ENCODE measurements at places on chromosomes 1 and 21.

GRCh38 chr1:150567341-150567716, 12.1 kb downstream of the MCL1 start:
- peak; percentile 31 for DNase-seq

- DNase-seq = peak; percentile 96
Observed at GRCh38 chr1:43285269-43285990, at the start of gene C1orf210. TSS of gene C1orf210 (minus strand) at chr1:43285581. CDS start at chr1:43283270, 2,311 bp downstream.

GRCh38 chr1:2455757-2456156, 20.3 kb upstream of the PLCH2 start:
- no peak for DNase-seq

GRCh38 chr1:192573499-192573898, 2.1 kb upstream of the RGS1 start:
- DNase-seq = no peak
